ENCODE measurements at places on chromosomes 6 and 20. TPM values are rescaled to one million over a fixed set of nuclear protein-coding genes. Genes with fewer than 3 reads are reported as not detected.

DNA sequence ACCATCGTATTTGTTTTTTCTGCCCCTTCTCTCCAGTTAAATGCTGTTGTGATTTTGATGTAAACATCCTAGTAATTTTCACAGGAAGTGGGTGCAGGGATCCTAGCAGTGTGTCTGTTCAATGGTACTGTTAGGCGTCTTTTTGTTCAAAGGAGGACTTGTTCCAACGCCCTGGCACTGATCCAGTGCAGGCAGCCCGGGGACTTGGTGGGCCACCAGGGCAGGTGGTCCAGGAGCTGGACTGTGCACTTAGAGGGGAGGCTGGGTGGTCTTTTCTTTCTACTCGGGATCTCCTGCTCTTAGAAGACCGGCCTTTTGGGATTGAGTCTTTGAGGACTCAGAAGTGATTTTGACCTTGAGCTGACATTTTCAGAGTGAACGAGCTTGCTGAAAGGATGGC, 41.1 kb upstream of the NKX2-2 start:
- no peak for ATAC-seq

Gene ME1
- 32.4 TPM for total RNA-seq

Gene PRR18
- 0.04 TPM for total RNA-seq

Gene DCDC2
- total RNA-seq = not detected

DNA sequence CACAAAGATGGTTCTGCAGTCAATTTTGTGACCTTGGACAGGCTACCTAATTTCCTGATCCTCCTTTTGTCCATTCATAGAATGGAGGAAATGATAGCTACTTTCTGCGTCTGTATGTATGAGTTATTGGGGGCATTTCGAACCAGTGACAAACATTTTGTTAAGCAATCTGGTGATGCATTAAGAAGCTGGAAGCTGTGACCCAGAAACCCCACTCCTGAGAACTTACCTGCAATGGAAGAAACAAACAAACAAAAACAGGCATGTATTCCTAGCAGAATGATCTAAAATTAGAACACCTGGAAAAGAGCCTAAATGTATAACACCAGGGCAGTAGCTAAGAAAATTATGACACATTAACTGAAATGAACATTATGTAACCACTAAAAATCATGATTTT, 33.4 kb upstream of the PRND start:
- no peak for ATAC-seq

Gene CLDN20
- not detected for total RNA-seq

DNA sequence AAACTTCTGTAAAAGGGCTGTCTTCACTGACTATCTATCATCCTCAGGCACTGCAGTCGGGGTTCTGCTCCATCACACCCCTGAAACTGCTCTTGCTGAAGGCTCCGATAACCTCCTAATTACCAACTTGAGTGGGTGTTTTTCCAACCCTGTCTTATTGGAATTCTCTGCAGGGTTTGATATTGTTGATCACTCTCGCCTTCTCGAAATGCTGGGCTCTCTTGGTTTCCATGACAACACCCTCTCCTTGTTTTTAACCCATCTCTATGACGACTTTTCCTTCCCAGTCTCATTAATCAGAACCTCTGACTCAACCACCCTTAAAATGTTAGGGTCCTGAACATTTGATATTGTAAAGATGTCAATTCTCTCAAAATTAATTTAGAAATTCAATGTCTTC, 39.4 kb upstream of the NNAT start:
- no peak for ATAC-seq

GRCh38 chr20:36082315-36082915, 72.1 kb upstream of the EPB41L1 start:
- ATAC-seq = peak; percentile 52

GRCh38 chr6:30175765-30176164, 12.4 kb downstream of the TRIM15 start:
- no peak for ATAC-seq

Gene ALDH8A1
- total RNA-seq = 0.16 TPM

GRCh38 chr6:106188104-106188794, 102.1 kb downstream of the PRDM1 start:
- no peak for ATAC-seq

Gene BEND3
- 3.0 TPM for total RNA-seq

DNA sequence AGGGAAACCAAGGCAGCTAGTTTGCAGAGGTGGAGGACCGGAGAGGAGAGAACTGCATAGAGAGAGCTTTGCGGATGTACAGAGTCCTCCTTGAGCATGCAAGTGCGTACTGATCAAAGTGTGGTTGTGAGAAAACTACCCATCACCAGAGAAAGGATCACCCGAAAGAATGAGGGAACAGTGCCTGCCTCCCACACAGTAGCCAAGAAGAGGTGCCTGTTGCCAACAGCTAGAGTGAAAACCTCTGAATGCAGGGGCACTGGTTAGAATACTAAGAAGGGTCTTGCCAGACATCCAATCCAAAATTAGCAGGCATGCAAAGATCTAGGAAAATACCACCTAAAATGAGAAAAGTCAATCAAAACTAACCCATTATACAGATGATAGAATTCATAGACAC, 166.6 kb upstream of the AKAP12 start:
- ATAC-seq = no peak

DNA sequence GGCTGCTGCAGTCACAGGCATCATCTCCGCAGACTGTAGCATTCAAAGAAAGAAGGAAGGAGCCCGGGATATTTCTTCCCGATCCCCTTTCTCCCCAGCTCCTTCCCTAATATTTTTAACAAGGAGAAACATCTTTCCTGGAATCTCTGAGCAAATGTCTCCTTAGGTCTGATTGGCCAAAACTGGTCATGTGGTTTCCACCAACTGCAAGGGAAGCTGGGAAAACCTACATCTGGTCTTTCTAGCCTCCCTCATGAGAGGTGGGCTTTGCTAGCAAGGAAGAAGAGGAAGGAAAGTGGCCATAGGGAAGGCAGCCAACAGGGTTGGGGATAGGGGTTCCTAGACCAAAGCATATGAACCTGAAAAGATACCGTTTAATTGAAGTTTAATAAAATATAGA, 35.1 kb downstream of the PDRG1 start:
- no peak for ATAC-seq

GRCh38 chr20:45974896-45975565, 3.0 kb upstream of the ZNF335 start:
- ATAC-seq = no peak

GRCh38 chr20:62703853-62704228, 4.8 kb upstream of the NTSR1 start:
- no peak for ATAC-seq

DNA sequence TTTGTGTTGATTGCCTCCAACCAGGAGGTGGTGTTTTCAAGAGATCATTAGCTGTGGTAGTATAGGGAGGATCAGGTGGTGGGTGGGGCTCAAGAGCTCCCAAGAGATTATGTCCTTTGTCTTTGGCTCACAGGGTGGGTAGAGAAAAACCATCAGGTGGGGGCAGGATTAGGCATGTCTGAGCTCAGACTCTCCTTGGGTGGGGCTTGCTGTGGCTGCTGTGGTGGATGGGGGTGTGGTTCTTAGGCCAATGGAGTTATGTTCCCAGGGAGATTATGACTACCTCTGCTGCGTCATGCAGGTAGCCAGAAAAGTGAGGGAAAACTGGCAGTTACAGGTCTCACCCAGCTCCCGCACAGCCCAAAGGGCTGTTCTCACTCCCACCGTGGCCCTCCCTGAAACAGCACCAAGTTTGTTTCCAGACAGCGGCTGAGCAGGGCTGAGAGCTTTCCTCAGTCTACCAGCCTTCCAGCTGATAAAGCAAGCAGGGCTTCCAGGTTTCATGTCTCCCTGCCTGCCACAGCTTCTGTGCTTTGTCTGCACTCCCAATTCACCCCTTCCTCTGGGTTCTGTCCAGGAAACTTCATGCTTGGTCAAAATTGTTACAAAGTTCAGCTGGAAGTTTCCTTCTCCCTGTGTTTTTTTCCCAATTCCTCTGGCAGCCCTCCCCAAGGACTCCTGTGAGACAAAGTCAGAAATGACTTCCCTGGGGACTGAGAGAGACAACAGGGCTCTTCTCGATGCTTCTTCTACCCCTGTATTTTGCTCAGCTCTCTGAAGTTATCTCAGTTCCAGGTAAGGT, 481.1 kb upstream of the MAN1A1 start:
- peak; percentile 95 for ATAC-seq

Gene ARHGAP40
- 10.3 TPM for total RNA-seq

Gene DDR1
- 220 TPM for total RNA-seq

DNA sequence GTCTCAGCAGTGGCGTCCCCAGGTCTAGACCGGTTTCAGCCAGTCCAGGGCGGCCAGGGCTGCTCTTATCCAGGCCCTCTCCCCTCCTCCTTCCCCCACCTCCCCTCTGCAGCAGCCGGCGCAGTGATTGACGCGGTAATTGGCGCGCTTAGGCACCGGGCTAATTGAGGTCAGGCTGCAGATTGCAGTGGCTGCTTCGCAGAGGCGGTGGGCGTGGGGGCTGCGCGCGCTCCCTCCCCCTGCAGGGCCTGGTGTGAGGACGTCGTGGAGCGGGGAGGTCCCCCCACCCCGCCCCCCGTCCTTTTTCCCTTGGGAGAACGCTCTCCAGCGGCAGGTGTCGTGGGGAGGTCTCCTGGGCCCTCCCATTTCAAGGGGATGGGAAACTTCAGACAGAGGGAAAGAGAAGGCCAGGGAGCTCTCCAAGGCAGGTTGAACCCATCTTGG, 70.4 kb upstream of the BLCAP start:
- no peak for ATAC-seq
